ENCODE measurements at places on chromosomes 1 and 21. TPM values are rescaled to one million over a fixed set of nuclear protein-coding genes. Genes with fewer than 3 reads are reported as not detected.

Gene CATSPERE
- polyA plus RNA-seq, result 0.18 TPM

Gene AMY2B
- 20.8 TPM for polyA plus RNA-seq

Gene PTPN22
- 0.48 TPM for polyA plus RNA-seq

Gene NFIA
- 15.9 TPM for polyA plus RNA-seq

Gene S100A1
- polyA plus RNA-seq, result 2,571 TPM

Gene CLDN17
- polyA plus RNA-seq, result not detected

Gene ADGRL4
- polyA plus RNA-seq, result 9.9 TPM

Gene RYR2
- 166 TPM for polyA plus RNA-seq

Gene SLC45A1
- 2.5 TPM for polyA plus RNA-seq

Gene FMO4
- polyA plus RNA-seq, result 5.5 TPM

Measured in right cardiac atrium (tissue), 5 donors.